ENCODE measurements at places on chromosomes 7 and 10.

- no peak for DNase-seq
Measured at GRCh38 chr7:151003572-151003971, 12.8 kb downstream of the NOS3 start.

DNA sequence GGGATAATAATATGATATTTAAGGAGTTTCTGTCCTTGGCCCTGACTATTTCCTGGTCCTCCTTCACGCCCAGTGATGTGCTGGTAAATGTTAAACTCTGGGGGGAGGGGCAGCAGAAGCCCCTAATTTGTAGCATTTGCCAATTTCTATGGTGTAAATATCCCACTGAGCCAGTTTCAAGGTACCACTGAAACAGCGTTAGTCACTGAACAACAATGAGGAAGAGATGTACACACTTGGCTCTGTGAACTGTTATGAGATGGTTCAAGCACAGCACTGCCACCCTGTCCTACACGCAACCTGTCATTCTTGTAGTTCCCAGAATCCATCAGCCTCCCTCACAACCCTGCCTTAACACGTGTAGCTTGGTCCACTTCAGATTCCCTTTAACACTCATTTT, 39.8 kb downstream of the MET start:
- no peak for DNase-seq

DNA sequence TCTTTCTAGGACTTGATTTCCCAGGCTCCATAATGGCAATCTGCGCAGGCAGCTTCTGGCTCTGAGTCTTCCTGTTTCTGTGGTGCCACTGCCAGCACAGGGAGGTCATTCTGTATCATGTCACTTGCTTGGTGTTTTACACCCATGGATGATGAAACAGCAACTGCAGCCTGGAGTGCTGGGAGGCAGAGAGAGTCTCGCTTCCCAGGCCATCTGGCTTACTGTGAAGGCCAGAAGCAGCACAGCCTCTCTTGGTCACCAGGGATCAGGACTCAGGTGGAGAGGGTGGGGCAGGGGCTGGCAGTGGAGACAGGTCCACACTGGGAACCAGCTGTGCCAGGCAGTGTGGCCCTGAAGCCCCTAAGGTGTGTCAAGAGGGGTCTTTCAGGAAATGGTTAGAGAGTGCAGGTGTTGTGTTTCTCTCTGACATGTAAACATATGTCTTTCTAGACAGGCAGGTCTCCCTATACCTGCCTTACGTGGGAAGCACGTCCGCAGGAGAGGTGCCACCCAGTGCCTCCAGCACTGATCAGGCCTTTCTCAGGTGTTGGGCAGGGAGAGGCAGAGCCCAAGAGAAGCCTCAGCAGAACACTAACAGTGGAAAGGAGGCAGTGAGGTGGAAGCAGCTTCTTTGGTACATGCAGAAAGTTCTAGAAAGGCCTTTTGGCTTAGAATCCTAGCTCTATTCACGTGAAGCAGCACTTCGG, 71.4 kb downstream of the INSIG1 start:
- no peak for DNase-seq

DNA sequence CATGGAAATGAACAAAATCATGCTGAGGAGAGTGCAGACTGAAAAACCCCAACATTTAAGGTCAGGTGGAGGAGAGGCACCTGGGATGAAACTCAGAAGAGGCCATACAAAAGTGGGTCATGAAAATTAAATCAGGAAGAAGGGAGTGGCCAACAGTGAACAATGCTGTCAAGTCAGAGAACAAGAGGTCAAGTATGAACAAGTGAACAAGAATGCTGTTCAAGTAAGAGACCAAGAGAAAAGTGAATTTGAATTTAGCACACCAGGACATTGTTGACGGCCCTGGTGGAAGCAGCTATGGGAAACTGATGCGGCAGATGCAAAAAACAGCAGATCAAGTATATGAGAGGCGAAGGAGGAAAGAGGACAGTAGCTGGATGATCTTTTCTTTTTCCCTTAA, 7.9 kb downstream of the CEP41 start:
- DNase-seq = no peak

DNA sequence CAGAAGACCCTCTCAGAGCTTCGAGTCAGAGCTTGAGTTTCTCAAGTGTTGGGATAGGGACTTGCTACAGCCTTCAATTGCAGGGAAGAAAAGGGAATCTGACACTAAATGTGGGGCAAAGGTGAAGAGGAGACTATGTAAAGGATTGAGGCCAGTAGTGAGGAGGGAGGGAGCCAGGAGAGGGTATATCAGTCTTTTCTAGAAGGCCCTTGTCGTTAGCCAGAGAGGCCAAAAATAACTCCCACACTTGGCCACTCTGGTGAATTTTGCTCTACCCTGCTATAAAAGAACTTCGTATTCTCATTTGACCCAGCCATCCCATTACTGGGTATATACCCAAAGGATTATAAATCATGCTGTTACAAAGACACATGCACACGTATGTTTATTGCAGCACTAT, 162.0 kb downstream of the MDFIC start:
- no peak for DNase-seq

- no peak for DNase-seq
Measured at GRCh38 chr7:123961771-123962170, 36.7 kb downstream of the SPAM1 start.

- no peak for DNase-seq
Measured at GRCh38 chr10:33248638-33249037, 85.8 kb downstream of the NRP1 start.

DNA sequence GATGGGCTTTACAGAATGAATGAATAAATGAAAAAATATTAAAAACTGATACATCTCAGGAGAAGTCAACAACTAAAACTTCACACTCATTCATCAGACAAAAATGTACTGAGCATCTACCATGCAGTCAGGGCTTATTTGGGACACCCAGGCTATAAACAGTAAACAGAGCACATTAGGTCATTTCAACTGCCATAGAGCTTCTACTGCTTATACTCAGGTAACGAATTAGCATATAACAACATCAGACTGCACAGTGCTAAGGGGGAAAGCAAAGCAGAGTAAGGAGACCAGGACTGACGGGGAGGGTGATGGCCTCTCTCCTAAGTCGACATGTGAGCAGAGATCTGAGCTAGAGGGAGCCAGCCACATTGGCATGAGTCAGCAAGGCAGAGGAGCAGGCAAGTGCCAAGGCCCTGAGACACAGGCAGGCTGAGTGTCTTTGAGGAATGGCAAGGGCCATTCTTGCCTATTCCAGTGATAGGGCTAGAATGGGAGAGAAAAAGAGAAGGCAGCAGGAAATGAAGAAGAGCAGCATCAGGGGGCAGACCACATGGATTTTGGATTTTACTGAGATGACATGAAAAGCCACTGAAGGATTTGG, 528.9 kb downstream of the PARD3 start:
- DNase-seq = no peak

DNA sequence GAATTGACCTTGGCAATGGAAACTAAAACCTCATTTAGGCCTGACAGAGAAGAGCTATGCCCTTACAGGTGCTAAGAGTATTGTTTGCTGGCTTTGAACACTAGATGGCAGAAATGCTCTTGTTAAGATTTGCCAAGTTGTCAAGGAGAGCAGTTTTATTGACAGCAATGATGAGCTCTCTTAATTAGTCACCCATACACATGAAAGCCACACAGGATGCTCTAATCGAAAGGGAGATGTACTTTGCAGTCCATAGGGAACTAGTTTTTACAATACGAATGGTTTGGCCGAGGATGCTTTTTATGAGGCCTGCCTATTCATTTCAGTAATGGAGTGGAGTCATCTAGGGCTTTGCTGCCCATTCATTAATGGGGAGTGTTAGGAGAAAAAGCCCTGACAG, 45.4 kb upstream of the MBL2 start:
- no peak for DNase-seq

- no peak for DNase-seq
Measured at GRCh38 chr7:32594965-32595490, 99.7 kb downstream of the AVL9 start.

DNA sequence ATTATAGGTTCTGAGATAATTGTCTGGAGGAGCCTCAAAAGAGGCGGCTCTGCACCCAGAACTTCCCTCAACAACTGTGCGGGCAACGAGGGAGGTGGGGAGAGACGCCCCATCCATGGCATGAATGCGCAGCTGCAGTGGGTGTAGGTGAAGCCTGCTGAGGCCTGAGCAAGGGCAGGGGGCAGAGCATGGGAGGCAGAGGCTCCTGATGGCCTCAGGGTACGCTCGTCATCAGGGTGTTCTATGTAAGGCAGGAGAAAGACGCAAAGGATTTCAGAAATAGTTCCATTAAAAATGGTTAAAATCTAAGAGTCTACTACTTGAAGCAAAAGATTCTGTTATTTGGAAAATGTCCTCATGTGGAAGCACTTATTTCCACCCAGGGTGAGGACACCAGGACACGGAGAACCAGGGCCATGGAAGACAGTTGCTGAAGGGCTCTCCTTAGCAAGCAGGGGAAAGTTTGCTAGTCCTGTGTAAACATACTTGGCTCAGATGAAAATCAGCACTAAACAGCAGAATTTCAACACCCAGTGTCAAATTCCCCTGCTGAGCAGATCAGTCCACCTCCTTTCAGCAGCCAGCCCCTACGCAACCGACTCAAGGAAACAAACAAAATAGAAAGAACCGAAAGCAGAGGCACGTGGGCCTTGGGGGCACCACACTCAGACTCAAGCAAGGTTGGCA, 18.9 kb downstream of the INSIG1 start:
- no peak for DNase-seq

DNA sequence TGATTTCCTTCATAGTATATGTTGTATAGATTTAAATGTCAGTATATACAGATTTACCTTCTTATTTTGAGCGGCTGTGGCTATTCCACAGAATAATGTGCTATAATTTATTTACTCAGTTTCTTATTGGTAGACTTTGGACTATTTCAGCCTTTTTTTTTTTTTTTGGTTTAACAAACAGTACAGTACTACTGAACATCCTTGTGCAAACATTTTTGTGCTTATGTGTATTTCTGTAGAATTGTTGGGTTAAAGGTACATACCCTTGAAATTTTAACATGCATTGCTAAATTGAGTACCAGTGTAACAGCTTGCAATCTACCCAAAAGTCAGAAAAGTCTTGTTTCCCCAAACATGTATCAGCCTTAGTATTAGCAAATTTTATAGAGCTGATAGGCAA, 68.8 kb downstream of the HHEX start:
- DNase-seq = no peak

GRCh38 chr7:17071866-17072265, 190.1 kb upstream of the AGR3 start:
- no peak for DNase-seq

DNA sequence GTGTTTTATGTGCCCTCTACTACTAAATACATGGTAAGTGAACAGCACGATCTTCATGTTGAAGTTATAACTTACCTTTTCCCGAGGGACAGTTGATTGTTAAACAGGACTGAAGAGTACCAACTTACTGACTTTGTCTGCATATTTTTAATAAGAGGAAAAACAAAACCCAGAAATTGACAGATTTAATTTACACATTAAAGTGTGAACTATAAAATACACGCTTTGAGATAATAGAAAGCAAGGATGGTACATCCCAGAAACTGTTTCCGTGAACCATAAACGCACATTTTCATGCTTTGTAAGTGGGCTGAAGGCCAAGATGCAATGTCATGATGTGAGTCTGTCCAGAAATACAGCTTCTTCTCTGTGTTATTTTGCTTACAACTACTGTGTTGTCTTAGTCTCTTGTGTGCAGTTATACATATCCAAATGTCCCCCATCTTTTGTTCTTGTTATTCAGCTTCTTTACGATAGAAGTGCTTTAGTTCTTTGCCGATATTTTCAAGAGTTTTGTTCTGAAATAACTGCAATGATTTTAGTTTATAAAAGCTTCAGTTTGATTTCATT, 190.1 kb downstream of the MLLT10 start:
- DNase-seq = no peak

DNA sequence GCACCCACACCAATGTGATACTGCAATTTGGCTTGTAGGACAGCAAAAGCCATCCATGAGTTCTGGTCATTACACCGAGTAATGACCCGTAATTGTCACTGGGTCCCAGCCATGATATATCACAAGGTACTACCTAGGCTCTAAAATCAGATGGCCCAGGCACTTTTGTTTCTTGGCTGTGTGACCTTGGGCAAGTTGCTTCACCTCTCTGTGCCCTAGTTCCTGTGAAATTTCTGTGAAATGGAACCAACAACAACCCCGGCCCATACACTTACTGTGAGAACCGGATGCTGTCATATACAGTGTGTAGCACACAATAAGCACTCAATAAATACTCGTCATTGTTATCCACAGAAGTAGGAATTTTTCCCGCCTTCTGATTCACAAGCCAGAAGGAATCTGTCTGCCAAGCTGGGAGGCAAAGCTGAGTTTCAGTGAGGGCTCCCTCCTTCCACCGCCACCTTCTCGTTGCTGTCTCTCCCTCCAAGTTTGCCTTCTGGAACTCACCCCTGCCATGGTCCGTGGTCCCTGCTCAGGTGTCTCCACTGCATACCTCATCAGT, 6.4 kb upstream of the CYTH3 start:
- DNase-seq = no peak

- no peak for DNase-seq
Measured at GRCh38 chr7:44639671-44640321, 33.4 kb downstream of the OGDH start.

- DNase-seq = no peak
Measured at GRCh38 chr7:108613949-108614381, 44.3 kb downstream of the DNAJB9 start.

DNA sequence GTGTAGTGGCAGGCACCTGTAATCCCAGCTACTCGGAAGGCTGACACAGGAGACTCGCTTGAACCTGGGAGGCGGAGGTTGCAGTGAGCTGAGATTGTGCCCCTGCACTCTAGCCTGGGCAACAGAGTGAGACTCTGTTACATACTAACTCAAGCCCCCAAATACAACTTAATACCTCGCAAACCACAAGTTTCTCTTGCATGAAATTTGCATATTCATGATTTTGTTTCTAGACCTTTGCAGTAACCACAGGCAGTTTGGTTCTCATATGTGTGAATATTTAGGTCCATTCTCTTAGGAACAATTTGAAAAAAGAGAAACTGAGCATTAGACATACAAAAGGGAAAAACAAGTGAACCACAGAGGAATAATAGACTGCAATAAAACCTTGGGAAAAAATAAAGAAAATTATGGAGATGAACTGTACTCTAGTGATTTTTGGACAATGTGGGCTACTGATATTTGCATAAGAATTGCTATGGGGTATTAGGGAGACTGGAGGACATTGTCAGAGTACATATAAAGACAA, 77.0 kb downstream of the ZNF277 start:
- DNase-seq = no peak

DNA sequence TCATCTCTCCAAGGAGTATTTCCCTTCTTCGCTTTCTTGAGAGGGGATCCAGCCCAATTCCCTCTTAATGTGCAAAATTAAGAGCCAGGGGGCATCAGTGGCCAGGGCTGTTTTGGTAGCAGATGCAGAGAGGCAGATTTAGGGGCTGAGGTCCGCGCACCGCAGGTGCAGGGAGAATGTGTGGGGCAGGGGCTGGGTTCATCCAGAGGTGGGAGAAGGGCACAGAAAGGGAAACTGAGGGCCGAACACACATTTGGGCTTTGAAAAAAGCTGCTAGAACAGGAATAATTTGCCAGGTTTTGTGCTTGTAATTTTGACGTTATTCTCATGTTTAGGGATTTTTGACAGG, 6.5 kb upstream of the SHH start:
- DNase-seq = no peak
